ENCODE measurements at places on chromosomes 2 and 18. TPM values are rescaled to one million over a fixed set of nuclear protein-coding genes. Genes with fewer than 3 reads are reported as not detected.

DNA sequence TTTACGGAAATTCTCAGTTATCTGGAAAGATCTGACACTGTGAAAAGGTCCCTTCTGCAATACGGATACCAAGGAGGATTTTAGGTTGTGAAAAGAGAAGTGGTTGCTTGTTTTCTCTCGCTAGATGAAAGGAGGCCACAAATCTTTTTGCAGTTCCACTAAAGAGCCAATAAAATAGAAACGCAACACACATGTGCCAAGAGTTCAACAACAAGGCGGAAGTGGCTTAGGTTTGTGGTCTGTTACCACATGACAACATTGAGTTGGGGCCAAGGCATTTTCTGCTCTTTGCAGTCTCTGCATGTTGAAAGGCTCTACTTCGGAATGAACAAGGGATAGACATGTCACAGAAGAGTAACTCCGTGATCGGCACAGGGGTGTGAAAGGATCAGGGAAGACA lies 115.7 kb upstream of the OSR1 start:
- DNase-seq, result no peak

DNA sequence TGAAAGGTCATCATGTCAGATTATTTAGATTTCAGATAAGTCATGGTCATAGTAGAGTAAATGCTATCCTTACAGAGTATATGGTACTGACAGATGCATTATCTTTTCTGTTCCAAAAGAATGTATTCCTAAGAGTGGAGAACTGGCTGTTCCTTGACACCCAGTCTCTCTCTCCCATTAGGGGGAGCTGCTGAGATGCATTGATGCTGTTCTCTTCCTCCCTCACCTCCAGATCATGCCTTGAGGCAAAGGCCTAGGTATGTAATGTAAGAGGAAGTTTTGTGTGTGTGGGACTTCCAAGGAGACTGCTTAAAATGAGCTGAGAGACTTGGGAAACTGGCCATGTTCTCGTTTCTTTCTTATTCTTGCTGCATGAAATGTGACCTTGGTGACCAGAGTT lies 979.5 kb upstream of the CELF4 start:
- no peak for DNase-seq

Gene TMEM37
- 11.1 TPM for polyA plus RNA-seq

DNA sequence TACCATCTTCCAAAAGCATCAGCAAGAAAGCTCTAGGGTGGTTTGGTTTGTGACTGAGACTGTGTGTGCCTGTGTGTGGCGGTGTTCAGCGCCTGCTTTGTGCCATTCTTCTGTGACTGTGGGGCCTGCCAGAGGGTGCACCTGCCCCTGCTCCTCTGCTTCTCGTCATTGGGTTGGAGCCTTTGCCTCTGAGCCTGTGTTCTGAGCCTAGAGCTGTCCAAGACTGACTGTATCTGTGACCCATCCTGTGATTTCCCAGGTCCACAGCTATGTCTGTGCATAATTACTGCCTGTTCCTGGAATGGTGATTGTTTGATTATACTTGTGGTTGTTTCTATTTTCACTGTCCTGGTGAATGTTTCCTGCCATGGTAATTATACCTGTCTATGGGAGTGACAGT lies 57.1 kb upstream of the KLHL29 start:
- DNase-seq, result no peak

Gene VIL1
- polyA plus RNA-seq, result 0.09 TPM

Measured in hindlimb muscle (tissue), 1 donor.